Posterior vena cava (tissue), 2 donors: ENCODE measurements at places on chromosomes 4 and X. TPM values are rescaled to one million over a fixed set of nuclear protein-coding genes. Genes with fewer than 3 reads are reported as not detected.
A peak's percentile ranks its signal among the peaks of the same experiment; 100 is the strongest.

DNA sequence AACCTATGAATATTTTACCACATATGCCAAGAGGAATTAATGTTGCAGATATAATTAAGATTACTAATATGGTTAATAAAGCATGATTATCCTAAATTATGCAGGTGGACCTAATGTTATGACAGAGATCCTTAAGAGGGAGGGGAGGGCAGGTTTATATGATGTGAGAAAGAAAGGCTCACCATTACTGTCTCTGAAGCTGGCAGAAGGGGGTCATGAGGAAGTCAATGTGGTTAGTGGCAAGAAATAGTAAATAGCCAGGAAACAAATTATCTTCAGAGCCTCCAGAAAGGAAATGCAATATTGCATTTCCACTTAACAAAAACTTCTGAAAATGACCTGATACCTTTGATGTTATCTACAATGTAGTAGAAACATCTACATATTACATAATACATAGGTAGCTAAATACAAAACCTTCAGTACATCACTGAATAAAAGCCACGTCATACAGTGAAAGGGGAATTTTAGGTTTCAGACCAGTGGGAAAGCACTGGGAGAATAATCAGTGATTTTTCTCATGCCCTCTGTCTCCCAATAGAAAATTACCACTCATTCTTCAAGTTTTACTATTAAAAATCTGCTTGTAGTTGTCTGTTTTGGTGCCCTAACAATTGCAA is 609.2 kb downstream of the SPOCK3 start:
- no peak for DNase-seq

DNA sequence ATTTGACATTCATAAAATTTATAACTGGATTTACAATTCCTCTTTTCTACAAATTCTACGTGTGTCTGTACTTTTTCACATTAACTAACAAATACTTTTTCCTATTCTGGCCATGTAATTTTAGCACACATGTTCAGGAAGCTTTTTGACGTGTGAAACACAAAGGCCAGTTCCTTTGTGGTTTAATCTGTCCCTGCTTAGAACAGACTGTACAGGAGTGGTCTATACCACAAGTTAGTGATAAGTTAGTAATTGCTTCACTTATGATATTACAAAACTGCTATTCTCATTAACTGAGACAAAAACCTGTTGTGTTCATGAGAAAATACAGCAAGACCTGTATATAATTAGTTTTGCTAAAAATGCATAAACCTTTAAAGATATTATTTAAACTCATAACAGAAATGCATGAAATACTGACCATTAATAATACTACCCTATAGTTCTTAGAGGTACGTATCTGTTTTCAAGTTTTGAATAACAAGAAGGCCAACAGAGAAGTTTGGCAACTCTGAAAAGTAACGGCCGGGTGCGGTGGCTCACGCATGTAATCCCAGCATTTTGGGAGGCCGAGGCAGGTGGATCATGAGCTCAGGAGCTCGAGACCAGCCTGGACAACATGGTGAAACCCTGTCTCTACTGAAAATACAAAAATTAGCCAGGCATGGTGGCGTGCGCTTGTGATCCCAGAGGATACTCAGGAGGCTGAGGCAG is 13.7 kb upstream of the AREG start:
- DNase-seq: no peak

The GABRG1 gene
- 0.05 TPM for total RNA-seq

The MTHFD2L gene
- 9.6 TPM for total RNA-seq

DNA sequence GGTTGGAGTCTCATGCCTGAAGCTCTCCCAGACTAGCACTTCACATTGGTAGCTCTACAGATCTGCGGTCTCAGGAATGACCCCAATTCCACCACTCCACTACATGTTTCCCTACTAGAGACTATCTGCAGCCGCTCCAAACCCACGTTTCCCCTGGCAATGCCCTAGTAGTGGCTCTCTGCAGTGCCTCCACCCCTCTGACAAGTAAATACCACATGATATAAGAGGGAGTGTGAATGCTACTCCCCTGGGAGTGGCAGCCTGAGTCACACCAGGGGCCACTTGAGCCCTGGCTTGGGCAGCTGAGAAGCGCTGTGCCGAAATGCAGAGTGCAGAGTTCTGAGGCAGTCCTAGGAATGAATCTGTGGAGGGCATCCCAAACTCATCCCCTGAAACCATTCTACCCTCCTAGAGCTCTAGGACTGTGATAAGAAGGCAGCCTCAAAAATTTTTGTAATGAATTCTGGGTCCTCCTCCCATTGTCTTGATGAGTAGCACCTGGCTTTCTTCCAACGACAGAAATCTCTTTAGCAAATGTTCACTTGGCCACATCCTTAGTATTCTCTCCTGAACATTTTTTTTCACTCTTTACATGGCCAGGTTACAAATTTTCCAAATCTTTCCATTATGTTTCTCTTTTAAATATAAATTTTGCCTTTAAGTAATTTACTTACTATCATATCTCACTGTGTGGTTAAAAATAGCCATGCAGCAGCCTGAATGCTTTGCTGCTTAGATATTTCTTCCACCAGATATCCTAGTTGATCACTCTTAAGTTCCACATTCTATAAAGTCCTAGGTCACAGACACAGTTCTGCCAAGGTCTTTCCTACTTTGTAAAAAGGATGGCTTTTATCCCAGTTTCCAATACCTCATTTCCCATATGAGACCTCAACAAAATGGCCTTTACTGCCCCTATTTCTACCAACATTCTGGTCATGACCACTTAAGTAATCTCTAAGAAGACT is 160.2 kb upstream of the CPEB2 start:
- DNase-seq: peak; percentile 78

The CCDC149 gene
- 30.9 TPM for total RNA-seq

The TMPRSS11B gene
- total RNA-seq: not detected

DNA sequence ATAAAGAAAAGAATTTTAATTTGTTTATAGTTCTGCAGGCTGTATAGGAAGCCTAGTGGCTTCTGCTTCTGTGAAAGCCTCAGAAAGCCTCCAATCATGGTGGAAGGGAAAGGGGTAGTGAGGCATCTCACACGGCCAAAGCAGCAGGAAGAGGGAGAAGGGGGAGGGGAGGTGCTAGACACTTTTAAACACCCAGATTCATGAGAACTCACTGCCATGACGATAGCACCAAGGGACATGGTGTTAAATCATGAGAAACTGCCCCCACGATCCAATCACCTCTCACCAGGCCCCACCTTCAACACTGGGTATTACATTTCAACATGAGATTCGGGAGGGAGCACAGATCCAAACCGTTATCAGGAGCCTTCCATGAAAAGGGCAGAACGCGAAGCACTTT is 18.1 kb downstream of the SMIM31 start:
- no peak for DNase-seq

GRCh38 chrX:15471028-15471427 is 22.1 kb downstream of the PIR start:
- no peak for DNase-seq

The ITIH6 gene
- total RNA-seq: not detected

GRCh38 chr4:114857831-114858230 is 255.6 kb downstream of the NDST4 start:
- no peak for DNase-seq

GRCh38 chr4:66688674-66689073 is 856.6 kb downstream of the CENPC start:
- DNase-seq: no peak

The ADH1A gene
- total RNA-seq: 2.5 TPM

DNA sequence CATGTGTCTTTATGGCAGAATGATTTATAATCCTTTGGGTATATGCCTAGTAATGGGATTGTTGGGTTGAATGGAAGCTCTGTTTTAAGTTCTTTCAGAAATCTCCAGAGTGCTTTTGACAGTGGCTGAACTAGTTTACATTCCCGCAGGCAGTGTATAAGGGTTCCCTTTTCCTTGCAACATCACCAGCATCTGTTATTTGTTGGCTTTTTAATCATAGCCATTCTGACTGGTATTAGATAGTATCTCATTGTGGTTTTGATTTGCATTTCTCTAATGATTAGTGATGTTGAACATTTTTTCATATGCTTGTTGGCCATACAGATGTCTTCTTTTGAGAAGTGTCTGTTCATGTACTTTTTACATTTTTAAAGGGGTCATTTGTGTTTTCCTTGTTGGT is 129.8 kb downstream of the TBCK start:
- DNase-seq: no peak

DNA sequence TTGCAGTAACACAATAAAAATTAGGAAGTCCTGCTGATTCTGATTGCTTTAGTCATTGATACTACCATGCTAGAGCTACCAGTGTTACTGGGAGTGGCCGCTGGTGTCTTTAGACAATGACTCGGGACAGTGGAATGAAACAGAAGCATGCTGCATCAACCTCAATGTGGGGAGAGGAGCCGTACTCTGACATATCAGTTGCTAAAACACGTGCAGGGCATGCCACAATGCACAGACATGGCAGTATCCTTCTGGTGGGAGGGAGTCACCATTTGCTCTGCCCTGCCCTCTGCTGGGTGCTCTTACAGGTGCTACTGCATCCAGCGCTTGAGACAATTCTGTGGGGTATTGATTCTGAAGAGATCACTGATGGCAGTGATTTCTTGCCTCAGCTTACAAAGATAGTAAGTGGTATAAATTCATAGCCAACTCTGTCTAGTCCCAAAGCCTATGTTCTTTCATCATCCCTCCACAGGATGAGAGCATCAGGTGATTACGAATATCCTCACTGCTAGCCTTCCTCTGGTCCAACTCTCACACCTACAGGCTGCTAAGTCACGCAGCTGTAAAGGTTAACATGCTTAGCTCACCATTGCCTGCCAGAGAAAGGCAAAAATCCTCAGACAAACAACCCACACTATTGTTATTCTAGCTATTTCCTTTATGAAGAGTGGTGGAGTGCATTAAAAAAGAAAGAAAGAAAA is 43.7 kb downstream of the NSG1 start:
- peak; percentile 47 for DNase-seq

GRCh38 chrX:19332983-19333382 is 10.7 kb upstream of the PDHA1 start:
- no peak for DNase-seq

The SPATA4 gene
- total RNA-seq: not detected

DNA sequence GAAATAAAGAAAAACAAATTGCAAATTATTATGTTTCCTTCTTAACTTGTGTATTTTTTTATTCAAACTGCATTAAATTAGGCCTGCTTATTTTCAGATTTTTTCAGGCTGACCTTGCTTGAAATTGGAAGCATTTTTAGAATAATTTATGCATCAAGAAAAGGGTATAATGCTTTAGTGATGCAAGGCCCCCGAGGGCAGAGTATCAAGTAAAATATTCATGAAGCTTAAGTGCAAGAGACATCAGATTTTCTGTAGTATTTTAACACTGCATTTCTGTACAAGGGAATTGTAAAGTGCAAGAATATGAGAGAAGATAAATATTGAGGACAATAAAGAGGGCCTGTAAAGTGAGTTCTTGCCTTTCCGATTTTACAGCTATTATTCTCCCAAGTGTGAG is 485.8 kb upstream of the ATOH1 start:
- no peak for DNase-seq

- DNase-seq: no peak
These were observed 111.1 kb downstream of the CFAP299 start for GRCh38 chr4:80446664-80447063.

DNA sequence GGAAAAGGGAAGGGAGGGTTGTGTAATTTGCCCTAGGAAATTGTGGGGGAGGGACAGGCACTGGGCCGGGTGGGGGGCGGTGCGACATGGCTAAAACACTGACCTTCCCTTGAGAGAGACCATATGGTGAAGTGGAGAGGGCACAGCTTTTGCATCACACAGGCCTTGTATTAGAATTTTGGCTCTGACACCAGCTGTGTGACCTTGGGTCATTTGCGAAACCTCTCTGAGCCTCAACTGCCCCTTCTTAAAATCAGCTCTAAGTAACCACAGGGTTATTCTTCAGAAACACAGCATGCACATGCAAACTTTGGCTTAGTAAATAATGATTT is 25.8 kb downstream of the PDGFRA start:
- no peak for DNase-seq

DNA sequence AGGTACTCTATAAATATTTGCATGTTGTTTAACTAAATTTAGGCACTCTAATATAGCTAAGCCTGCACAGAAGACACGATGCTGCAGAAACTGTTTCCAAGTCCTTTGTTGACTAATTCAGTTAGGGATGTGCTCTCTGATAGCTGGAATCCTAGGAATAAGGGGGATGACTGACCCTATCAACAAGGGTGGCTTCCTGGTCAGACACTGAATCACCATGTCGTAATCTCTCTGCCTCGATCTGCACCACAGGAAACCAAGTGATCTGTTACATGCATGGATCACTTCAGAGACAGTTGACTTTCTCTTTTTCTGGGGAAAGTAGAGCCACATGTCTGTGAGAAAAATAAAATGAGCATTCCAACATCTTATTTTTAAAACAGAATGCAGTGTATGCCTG is 169.1 kb downstream of the GUCY2F start:
- DNase-seq: no peak

The DUSP9 gene
- total RNA-seq: not detected

DNA sequence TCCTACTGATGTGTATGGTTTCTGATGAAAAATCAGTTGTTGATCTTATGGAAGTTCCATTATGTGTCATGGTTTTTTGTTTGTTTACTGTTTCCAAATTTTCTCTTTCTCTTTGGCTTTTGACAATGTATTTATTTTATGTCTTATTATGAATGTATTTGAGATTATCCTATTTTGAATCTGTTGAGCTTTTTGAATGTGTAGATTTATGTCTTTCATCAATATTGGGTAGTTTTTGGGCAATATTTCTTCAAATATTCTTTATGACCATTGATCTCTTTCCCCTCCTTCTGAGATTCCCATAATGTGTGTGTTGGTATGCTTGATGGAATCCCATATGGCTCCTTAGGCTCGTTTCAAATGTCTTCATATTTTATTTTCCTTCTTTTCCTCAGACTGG is 80.5 kb upstream of the FAM47C start:
- DNase-seq: no peak

GRCh38 chr4:160319868-160320260 is 1217.0 kb downstream of the RAPGEF2 start:
- DNase-seq: no peak

The RASGEF1B gene
- total RNA-seq: 7.5 TPM

DNA sequence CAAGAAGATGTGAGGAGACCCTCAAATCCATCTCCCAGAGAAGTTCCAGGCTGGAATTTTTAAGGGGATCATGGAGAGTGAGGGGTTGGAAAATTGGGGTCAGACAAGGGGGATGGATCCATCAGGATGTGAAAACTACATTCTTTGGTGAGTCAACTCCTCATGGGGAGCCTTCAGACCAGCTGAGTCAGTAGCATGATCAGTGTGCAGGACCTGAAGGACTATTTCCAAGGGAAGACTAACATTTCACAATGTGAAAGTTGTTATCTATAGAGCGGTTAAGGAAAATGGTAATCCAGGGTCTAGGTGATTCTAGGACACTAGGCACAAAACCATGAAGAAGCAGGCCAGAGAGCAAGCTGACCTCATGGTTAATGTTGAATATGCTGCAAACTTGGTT is 38.6 kb upstream of the CEP135 start:
- DNase-seq: no peak

- DNase-seq: no peak
These were observed 789 bp upstream of the SRPX start for GRCh38 chrX:38221391-38221929.
